ENCODE measurements at places on chromosomes 5 and 9.
A peak's percentile ranks its signal among the peaks of the same experiment; 100 is the strongest.

DNA sequence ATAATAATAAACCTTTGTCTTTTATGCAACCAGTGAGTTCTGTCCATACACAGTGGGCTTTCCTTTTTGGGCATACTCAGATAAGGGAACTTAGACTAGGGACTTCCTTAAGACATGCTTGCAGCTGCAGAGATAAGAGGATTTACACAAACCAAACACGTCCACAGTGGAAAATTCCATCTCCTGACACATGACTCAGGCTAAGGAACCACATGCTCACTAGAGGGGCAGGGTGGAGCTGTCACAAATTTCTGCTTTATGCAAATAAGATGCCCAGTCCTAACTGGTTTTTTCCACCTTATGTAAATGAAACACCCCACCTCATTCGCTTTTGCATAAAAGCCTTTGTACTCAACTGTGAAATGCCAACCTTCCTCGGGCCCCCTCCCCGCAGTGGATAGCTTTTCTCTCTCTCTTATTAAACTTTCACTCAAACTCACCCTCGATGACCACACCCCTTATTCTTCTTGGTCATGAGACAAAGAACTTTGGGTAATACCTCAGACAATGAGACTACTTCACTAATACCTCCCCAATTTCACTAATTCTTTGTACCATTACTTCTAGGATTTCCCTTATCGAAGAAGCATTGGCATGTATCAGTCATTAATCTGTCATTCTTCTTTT is 170.3 kb upstream of the FTMT start:
- DNase-seq: no peak

DNA sequence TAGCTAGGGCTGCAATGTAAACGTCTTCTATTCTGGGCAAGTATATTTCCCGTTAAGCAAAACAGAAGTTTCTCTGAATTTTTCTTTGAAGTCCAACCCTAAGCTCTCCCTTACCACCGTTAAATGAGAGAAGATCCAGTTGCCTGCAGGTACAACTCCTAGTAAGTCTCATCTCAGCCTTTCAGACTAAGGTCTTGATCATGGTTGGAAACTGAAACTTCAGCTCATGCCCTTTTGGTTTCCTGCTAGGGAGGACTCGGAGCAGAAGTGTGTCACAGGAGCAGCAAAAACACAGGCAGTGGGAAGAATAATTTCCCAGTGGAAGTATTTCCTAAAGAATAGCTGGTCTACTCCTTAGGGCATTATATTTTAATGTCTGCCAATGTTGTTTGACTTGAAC is 717.9 kb downstream of the PRELID2 start:
- no peak for DNase-seq

DNA sequence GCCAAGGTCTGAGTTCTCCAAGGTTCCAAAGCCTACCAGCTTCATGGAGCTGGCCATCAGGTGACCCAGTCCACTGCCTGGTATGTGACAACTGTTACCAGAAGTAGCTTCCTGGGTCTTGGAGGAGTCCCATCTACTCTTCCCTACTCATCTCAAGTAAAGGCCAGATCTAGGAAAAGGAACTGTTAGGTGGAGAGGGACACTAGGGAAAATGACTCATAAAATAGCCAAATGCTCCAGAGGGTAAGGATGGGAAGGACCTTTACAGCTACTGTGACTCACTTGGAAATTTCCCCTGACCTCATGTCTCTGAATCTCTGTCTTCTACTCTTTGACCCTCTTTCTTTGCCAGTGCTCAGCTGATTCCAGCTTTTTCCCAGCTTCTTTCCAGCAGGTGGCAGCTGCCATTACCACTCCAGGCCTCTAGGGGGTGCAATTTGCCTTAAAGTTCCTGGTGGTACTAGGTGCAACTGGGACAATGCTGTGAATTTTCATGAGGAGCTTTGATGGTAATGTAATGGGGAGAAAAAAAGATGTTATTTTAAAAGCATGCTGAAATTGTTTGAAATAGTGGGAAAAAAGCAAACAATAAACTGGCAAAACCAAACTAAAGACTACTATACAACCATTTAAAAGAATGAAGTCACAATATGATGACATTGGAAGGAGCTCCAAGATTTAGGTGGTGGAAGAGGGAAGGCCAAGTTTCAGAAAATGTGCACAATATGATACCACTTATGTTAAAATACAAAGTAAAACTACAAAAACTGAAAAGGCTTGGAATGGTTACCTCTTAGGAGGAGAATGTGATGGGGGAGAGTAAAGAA is 27.1 kb upstream of the MYORG start:
- peak; percentile 46 for DNase-seq

- DNase-seq: no peak
Measured at GRCh38 chr5:54753034-54753433, 232.4 kb downstream of the ESM1 start.

DNA sequence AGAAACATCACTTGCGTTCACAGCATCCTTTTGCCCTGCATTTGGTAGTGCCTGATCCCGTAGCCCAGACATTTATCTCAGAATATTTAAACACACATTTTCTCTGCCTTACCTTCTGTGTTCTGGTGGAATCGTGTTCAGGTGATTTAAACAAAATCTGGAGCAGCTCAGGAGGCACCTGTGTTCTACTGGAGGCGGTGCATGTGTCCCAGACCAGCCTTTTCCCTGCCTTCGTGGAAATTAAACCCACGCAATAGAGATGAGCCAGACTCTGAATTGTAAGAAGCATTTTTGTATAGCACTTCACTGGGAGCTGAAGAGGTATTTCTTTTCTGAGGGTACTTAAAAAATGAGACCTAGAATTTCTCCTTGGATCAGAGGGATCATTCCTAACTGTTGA is 212.5 kb downstream of the MAST4 start:
- DNase-seq: no peak

- DNase-seq: no peak
Measured at GRCh38 chr5:118126159-118126558, 862.2 kb downstream of the DTWD2 start.

DNA sequence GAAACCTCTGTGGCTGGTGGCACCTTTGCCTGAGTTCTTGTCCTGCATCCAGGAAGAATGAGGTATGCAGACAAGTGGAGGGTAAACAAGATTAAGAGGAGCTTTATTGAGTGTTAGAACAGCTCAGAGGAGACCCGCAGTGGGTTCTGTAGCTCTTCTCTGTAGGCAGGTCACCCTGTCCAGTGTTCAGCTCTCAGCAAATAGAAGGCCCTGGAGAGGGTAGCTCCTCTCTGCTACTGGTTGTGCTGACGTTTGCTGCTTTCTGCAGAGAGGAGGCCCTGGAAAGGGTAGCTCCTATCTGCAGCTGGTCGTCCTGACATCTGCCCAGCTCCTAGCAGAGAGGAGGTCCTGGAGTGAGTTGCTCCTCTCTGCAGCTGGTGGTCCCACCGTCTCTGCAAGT is 96.8 kb upstream of the CCDC112 start:
- no peak for DNase-seq

DNA sequence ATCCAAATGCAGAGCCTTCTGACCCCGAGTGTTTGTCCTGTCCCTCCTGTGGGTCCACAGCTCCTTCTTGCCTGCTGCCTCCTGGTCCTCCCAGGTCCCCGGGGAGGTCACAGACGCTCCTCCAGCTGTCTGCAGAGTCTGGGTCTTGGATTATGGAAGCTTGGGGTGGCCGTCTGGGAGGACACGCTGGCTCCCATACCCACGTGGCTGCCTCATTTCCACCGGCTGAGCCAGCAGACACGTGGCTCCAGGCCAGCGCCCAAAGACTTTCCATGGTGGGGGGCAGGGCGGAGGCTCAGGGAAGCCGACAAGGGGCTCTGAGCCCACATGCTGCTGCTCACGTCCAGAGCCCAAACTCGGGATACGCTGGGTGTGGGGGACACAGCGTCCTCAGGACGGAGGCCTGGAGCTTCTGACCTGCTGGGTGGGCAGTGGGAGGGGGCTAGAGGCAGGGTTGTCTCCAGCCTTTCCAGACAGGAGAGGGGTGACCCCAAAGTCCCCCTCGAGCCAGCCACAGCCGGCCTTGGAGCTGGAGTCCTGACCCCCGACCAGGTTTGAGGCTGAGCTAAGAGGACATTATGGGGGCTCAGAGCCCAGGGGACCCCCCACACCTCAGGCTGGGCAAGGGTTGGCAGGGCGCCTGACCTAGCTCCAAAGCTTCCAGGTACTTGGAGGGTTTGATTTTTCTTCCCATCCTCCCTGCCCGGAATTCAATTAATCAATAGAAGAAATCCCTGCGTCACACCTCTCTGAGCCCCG is 24.2 kb upstream of the RNU6ATAC start:
- no peak for DNase-seq

DNA sequence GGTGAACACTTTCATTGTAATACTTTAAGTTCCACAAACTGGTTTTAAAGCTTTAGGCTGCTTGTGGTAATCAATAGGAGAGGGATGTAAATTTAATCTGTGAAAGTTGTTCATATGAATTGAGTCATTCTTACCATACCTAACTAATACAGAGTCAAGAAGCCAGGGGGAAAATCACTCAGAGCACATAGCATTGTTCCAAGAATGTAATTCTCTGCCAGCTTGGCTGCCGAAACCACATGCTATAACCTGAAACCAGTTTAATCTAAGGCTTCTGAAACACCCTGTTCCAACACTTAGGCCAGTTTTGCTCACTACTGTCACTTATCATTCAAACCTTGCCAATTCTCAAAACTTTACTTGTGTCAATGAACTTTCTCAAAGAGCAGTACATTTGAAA is 528.8 kb upstream of the GRAMD2B start:
- no peak for DNase-seq

GRCh38 chr9:101022704-101023103 is 5.8 kb upstream of the PLPPR1 start:
- no peak for DNase-seq
